ENCODE measurements at places on chromosomes 4 and X.

- no peak for DNase-seq
Observed at GRCh38 chr4:150150629-150151062, 72.4 kb downstream of the DCLK2 start.

DNA sequence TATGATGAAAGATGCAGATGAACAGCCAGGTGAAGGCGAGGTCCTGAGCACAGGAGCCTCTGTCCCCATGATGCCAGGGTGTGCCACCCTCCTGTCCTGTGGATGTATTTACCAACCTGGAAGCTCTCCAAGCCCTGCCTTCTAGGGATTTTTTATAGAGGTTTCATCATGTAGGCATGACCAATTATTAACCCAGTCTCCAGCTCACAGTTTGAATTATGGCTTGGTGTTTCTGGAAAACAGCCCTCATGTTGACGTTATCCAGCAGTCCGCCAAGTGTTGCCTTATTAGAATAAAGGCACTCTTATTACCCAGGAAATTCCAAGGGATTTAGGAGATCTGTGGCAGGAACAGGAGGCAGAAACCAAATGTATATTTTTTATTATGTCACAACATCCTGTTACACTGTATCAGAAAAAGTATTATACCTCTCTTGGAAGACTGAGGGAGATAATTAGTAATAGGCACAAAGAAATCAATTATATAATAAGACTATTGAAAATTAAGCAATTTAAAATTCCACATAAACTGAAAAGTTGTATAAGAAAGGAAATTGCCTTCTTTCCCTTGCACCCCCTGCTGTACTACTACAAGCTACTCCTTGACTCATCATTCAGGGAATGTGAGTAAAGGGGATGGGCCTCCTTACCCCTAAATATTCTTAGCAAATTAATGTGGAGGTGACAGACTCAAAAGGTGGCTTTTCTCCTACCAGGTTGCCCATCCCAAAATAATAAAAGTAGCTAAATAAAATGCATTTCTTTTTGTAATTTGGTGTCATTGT, 129.6 kb downstream of the ZNF330 start:
- no peak for DNase-seq

DNA sequence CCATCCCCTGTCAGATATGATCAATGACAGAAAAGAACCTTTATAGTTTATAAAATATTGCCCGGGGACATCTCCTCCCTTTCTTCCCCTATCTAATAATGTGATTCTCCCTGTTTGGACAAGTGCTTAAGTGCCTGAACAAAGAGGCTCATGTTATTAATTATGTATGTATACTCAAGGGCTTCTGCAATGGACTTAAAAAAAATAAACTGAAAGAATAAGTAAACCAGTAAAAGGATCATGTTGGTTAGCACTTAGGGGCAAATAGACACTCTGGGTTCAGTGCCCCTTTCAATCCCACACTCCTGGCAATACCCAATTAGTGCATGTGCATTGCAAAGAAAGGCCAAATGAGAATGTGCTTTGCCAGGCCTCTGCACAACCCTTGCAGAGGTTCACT, 30.7 kb upstream of the RPS6KA6 start:
- no peak for DNase-seq

GRCh38 chr4:118273642-118274041, 79.2 kb downstream of the PRSS12 start:
- DNase-seq = no peak
